CD4-positive, alpha-beta T cell (primary cell): ENCODE measurements at places on chromosomes 5 and 9.

DNA sequence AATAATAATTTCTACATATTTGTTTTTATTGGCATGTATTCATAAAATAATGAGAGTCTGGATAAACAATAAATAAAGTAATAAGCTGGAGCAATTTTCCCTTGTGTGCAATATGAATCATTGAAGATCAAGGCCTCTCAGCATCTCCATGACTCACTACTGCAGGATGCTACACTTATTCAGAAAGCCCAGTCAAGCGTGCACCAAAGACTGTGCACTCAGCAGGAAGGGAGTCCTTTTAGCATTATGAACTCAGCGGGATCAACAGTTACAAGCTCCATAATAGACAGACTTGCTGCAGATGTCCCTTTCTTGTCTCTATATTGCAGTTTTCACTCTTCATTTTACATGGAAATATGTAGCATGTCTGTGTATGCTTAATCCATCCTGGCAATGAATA is 485.3 kb downstream of the CDH9 start:
- DNase-seq, result no peak

DNA sequence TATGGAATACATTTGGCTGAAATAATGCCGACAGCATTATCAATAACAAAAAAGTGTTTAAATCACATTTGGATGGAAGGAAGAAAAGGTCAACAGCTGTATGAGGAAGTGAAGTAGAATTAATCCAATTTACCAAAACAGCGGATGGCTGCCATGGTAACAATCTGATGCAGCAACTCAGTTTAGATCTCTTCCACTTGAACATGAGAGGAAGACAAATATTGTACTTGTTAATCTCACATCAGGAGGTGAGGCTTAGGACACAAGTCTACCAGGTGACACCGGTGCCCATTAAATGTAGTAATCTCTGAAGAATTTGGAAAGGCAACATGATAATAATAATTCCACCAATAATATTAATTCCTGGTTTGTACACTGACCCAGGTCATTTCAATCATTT is 2.4 kb downstream of the RASEF start:
- DNase-seq, result no peak

DNA sequence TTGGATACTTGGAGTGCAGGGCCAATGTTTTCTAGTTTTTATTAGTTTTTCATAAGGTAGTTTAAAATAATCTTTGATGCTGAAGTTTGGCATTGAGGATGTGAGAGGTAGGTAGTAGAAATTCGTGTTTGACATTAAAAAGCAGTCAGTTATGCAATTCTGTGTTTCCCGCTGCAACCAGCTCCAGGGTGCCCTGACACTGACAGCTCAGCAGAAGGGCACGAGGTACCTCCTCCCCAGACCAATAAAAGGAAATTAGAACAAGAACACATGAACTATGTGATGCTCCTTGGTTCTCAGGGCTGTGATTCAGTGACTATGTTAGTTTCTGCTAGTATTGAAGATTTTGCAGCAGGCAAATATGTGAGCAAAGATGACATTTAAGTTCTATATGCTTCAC is 40.2 kb downstream of the NSUN2 start:
- no peak for DNase-seq

GRCh38 chr9:108874058-108874788 is 12.2 kb downstream of the ACTL7A start:
- DNase-seq, result no peak

GRCh38 chr5:25974451-25974850 is 1063.9 kb downstream of the CDH9 start:
- no peak for DNase-seq

- DNase-seq, result no peak
These were observed 3.4 kb upstream of the CNTRL start for GRCh38 chr9:121071370-121071755.

GRCh38 chr5:17951392-17952169 is 317.3 kb downstream of the TAF11L14 start:
- DNase-seq, result no peak

- DNase-seq, result no peak
These were observed 806 bp upstream of the CDC42SE2 start for GRCh38 chr5:131262953-131263541.

GRCh38 chr9:128911529-128912035 is 9.2 kb upstream of the PHYHD1 start:
- no peak for DNase-seq

- no peak for DNase-seq
These were observed 40.2 kb upstream of the RAB3C start for GRCh38 chr5:58542709-58543108.

DNA sequence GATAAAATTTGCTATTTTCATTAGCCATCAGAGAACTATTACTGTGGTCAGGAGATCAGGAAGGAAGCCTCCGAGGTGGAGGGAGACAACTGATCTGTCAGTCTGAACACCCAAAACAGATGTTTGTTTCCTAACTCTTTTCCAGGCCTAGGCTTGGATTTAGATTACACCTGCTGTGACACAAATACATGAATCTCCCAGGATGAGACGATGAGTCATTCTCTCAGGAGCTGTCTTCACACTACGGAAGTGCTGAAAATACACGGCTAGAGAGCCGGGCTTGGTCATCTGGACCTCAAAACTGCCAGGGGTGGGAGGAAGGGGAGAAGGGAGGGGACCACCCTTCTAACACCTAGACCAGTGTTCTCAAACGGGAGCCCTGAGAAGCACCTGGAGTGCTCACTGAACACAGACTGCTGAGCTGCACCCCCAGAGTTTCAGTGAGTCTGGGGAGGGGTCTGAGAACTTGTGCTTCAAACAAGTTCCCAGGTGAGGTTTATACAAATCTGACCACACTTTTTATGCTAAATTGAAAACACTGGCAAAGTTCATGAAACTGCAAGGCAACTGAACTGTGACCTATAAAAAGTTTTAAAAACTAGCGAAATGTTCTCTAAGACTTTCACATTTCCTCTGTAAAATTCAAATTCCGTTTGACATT is 80.3 kb upstream of the EQTN start:
- no peak for DNase-seq

DNA sequence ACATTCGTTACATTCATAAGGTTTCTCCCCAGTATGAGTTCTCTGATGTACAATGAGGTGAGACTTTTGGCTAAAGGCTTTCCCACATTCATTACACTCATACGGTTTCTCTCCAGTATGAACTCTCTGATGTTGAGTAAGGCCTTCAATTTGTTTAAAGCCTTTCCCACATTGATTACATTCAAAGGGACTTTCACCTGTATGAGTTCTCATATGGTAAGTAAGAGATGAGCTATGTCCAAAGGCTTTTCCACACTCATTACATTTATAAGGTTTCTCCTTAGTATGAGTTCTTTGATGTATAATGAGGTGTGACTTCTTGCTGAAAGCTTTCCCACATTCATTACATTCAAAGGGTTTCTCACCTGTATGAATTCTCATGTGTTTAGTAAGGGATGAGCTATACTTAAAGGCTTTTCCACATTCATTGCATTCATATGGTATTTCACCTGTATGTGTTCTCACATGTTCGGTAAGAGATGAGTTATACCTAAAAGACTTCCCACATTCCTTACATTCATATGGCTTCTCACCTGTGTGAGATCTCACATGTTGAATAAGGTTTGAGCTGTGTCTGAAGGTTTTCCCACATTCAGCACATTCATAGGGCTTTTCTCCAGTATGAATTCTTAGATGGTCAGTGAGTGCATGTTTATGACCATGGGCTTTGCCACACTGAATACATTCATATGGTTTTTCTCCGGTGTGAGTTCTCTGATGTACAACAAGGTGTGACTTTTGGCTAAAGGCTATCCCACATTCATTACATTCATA is 13.5 kb downstream of the ZFP37 start:
- no peak for DNase-seq

- no peak for DNase-seq
These were observed 196.4 kb downstream of the ARHGEF28 start for GRCh38 chr5:73822278-73822988.

GRCh38 chr9:81596679-81597418 is 92.5 kb downstream of the TLE1 start:
- no peak for DNase-seq

GRCh38 chr9:111994831-111995458 is 98.3 kb downstream of the UGCG start:
- no peak for DNase-seq

- no peak for DNase-seq
These were observed 1048.6 kb upstream of the SEMA6A start for GRCh38 chr5:117623042-117623805.

GRCh38 chr5:138809391-138809790 is 56.2 kb downstream of the CTNNA1 start:
- no peak for DNase-seq
